ENCODE measurements at places on chromosomes 11 and 22.

GRCh38 chr11:7971846-7972245 lies 6.6 kb upstream of the NLRP10 start:
- DNase-seq: no peak

DNA sequence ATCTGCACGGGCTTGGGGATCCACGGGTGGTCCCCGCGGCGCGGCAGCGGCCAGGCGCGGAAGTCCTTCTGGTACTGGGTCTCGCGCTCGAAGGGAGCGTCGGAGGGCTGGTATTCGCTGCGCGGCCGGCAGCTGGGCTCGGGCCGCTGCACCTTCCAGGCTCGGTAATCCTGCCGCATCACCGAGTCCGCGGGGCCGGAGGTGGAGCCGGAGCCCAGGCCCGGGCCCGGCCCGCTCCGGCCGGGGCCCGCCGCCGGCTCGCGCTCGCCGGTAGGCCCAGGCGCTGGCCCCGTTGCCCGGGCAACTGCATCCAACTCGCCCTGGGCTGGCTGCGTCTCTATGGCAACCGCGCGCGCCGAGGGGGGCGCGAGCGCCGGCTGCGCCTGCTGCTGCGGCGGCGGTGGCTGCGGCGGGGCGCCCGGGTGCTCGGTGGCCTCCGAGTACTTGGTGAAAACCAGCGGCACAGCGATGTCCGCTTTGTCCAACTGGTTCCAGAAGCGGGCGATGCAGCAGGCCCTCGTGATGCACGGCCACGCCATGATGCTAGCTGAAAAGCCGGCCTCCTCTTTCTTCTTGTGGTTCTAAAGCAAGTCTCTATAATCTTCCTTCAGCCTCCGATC lies 897 bp downstream of the MAP6 start:
- DNase-seq: peak; percentile 78

DNA sequence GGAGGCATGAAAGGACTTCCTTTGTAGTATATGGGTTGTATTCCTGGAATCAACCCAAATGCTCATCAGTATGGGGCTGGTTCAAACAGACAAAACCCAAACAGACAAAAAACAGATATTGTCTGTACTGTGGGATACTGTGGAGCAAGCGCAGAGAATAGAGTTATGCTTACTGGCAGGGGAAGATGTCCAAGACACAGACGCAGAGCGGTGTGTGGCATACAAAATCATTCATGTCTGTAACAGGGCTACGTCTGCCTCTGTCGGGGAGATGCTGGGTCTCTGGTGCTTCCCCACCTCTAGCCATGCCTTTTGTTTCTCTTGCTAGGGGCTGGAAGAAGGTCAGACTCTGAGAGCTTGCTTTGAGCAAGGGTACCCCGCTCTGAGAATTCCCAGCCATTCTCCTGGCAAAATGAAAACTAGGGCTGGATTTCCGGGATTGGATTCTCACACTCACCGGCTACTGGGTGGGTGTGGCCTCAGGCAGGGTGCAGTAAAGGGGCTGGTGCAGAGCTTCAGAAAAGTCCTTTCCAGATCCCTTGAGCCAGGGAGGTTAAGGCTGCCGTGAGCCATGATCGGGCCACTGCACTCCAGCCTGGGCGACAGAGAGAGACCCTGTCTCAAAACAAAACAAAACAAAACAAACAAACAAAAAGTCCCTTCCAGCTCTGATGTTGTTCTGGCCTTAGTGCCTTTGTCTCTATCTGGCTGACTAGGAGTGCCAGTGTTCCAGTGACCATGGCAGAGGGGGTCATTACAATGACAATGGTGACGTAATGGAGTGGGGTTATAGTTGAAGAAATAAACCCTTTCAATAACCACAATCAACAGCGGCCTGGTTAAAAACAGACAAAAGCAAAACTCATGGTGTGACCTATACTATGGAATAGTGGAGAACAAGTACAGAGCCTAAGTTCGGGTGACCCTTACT lies 2.9 kb upstream of the ABCC8 start:
- DNase-seq: peak; percentile 25

GRCh38 chr11:46505741-46506482 lies 87.9 kb downstream of the AMBRA1 start:
- no peak for DNase-seq

DNA sequence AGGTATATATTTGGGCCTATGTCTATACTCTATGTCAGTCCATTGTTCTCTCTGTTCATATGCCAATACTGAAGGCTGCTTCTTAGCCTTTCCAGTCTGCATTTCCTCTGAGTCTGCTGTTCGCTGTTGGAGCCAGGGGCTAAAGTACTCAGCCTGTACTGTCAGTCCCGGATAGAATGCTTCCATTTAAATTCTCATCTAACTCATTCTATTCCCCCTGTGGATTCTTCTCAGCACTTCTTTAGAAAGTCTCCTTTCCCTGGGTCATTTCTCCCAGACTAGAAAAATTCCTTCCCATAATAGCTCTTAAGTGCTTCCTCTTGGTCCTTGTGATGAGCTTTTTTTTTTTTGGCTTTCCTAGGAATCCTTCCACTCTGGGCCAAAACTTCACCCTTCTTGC lies 293.1 kb downstream of the KIRREL3 start:
- DNase-seq: no peak

DNA sequence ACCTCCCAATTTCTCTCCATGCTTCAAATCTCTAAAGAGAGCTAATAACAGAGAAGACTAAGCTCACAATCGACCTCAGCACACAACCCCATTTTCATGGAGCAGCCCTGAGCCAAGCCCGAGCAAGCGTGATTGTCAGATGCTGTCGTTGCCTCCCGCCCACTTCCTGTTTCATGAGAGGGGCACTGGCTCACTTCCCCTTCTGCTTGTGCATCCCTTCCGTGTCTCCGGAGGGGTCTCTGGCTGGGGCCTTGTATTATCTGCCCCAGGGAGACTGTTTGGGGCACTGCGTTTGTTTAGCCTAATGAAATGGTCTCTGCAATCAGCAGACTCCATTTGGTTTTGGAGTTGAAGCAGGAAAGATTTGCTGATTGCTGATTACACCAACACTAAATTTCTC lies 181.3 kb upstream of the SEZ6L start:
- no peak for DNase-seq

- DNase-seq: no peak
These were observed 38.4 kb downstream of the RPL27A start for GRCh38 chr11:8720868-8721608.

DNA sequence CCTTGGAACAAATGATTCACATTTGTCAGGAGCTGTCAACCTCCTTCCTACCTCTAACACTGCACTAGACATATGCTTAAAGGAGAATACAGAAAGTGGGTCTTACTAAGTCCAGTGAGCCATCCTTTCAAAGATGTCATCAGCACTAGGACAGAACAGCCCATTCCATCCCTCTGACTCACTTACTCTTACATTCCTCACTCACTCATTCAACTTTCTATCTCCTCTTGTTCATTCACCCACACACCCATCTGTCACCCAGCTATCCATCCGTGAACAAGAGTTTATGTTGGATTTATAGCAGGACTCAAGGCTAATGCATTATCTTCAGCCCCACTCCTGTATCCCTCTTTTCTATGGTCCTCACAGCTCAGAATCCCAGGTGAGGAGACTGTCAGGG lies 9.1 kb downstream of the INSC start:
- DNase-seq: peak; percentile 62

DNA sequence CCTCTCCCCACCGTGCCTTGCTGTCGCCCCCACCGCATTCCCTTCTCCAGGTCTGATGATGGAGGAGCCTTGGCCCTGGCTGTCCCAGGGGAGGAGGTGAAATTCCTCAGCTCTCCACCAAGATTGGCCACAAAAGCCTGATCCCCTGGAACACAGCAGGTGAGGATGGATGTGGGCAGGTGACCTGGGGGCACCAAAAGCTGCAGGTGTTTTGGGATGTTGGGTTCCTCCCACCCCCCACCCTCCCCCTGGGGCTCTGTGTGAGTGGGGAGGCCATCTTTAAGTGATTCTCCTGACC lies 639 bp downstream of the TRIOBP start:
- no peak for DNase-seq

GRCh38 chr11:118650366-118650765 lies 29.1 kb downstream of the TREH start:
- DNase-seq: no peak

- DNase-seq: no peak
These were observed 144.6 kb downstream of the WT1 start for GRCh38 chr11:32290783-32291182.

DNA sequence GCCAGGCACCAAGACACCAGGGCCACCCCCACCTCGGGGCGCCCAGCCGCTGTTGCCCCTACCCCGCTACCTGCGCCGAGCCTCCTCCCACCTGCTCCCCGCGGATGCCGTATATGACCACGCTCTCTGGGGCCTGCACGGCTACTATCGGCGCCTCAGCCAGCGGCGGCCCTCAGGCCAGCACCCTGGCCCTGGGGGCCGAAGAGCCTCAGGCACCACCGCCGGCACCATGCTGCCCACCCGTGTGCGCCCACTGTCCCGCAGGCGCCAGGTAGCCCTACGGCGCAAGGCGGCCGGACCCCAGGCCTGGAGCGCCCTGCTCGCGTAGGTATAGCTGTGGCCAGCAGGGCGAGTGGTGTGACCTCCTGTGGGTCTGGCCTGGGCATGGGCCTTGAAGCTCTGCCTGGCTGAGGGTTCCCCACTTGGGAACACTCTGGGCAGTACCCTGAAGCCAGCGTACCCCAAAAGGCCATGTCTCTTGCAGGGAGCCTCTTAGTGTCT lies 14.8 kb upstream of the MDK start:
- DNase-seq: no peak

DNA sequence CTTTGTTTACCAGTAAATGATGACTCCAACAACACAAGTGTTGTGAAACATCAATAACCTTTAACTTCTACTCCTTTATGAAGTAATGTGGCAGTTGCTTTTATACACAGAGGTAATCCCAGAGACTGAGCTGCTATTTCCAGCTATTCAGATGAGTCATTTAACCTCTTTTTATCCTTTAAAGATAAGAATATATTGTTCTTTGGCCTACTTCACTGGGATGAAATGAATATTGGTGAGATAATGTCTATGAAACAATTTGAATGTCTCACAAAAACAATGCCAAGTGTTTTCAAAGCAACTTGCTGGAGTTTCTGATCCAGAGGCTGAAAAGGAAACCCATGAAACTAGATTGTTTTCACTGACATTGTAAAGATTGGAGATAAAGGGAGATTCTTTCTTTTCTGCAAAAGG lies 564.4 kb upstream of the LUZP2 start:
- peak; percentile 59 for DNase-seq

- no peak for DNase-seq
These were observed 1194.9 kb downstream of the BRD1 start for GRCh38 chr22:48632646-48633246.

DNA sequence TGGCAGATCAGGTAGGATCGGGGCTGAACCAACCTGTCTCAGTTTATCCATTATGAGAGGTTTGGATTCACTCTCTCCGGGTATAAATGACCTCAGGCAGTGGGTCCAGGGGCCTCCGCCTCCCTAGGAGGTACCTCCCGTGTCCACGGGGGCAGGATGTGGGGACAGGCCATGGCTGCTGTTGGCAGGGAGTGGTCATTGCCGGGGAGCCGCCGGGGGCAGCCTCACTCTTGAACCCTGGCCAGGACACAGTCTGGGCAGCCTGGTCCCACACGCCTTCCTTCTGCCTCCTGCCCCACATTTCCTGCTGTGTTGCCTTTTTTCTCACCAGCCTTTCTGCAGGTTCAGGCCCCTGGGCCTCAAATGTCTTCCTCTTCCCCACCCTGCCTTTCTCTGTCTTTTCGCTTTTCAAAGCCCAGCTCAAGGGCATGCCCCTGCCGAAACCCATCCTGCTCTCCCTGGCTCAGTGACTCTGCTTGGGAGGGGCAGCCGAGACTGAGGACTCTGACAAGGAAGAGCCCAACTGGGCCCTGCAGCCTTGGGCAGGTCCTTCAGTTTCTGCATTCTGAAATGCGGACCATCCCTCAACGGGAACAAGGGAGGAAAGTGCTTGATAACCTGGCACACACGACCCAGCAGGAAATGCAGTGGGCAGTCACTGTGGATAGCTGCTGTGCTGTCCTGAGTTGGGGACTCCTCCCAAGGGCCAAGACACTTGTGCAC lies 31.1 kb downstream of the ZC3H7B start:
- DNase-seq: no peak

DNA sequence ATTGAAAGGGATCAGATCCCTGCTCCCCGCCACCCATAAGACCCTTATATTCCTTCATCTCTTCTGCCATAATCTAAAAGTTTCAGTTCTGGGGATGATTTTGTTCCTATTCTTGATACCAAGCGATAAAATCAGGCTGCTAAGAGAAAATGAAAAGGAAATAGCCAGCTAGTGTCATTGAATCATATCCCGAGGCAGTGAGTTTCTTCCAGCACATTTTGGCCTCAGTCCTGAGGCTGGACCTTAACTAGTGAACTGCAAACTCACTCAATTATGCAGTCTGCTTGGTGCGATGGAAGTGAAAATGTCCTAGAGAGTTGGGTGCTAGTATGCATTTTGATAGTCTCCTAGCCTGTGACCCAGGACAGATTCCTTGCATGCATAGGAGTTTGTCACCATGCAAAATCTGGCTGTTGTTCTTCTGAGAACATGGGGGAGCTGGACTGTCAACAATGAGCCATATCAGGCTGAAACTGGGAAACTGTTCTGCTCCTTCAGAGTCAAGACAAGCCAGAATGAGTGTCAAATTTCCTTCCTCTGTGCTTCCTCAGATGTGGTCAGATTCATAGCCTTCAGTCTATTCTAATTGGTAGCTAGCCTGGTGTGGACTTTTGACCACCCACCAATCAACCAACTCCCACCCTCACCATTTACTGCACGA lies 102.9 kb downstream of the CCDC81 start:
- DNase-seq: peak; percentile 43

DNA sequence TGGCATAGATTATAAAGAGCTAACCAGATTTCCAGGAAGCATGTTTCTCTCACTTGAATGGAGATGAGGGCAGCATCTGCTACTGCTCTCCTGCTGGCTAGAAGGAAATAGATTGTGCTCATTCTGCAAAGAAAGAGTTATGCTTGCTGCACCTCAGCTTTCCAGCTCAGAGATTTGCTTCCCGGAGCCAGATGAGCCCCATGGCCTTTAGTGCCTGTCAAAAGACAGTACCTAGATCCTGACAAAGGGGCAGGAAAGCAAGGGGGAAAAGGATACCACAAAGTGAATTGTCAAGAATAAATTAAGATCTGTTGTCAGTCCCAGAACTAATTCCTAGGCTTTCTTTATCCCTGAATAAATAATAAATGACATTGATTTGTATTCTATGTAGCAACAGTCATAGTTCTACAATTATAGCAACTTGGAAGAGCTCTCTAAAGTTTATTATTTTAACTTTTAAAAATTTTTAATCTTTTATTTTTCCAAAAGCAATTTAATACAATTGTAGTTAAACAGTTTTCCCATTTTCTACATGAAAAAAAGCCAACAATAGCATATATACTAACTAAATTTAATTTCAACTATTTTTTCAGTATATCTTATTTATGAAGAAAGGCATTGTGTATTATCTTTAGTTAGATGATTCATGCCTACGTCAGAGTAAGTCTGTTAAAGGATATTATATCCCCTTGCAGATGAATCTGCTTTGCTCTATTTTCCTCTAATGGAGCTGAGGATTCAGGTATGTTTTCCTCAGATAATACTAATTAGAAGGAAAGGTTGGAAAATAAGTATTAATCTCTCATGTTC lies 306.1 kb upstream of the DDI1 start:
- peak; percentile 60 for DNase-seq

DNA sequence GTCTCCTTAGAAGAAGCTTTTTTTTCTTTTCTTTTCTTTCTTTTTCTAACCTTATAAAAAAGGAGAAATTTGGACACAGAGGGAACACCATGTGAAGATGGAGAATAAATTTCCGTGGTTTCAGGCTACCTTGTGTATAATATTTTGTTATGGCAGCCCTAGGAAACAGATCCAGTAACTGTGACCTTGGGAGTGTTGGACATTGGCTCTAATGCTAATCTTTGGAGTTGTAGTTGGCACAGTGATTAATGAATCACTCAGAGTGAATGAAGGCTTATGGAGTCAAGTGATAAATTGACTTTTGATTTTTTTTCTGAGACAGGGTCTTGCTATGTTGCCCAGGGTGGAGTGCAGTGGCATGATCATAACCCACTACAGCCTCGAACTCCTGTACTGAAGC lies 15.5 kb upstream of the PHOX2A start:
- no peak for DNase-seq
